ENCODE measurements at places on chromosomes 7 and 10.

DNA sequence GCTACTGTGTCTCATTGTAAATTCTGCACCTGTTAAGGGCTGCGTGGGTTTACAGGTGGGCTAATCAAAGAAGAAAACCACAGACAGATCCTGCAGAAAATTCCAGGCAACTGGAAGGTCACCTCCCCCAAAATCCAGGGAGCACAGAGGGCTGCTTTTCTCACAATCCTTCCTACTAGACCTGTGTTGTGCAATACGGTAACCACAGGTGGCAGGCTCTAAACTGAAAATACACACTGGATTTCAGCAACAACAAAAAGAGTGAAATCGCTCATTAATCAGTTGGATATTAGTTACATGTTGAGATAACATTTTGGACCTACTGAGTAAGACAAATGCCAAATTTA, 83.2 kb downstream of the SLC16A9 start:
- DNase-seq: no peak

DNA sequence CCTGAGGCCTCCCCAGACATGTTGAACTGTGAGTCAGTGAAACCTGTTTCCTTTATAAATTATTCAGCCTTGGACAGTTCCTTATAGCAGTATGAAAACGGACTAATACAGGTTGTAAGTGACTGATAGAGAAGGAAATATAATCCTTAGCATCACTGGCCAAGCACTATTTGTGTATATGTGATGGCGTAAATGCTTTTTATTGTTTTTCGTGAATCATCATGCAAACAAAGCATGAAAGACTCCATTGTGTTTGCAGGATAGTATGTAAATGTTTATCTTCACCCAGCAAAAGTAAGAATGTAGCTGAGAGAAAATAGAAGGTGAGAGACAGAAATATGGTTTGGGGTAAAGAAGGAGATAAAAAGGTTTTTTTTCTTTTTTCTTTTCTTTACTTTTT, 92.5 kb upstream of the LRGUK start:
- no peak for DNase-seq

DNA sequence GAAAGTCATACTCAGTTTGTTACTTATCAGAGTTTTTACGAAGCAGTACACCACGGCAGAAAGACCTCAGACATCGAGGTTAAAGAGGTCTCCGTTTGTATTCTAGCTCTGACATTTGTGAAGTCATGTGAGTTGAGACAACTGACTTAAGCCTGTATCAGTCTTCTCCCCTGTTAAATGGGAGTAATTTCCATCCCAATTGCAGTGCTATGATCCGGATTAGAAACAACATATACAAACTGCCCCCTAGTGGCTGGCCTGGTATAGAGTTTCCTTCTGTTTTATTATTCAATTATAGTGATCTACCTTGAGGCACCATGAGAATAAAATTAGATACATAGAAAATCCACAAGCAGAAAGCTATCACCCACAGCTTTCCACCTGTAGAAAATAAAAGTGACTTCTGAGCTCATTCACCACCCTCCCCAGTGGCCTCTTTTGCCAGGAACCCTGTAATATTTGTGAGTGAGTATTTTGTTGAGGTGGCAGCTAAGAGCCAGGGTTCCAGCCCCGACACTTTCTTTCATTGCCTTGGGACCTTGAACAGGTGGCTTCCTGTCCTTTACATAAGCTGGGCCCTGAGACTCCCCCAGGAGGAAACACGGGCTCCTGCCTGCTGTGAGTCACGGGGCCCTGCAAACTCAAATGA, 607.2 kb upstream of the MGMT start:
- no peak for DNase-seq

- DNase-seq: no peak
Observed at GRCh38 chr7:105980645-105981396, 17.8 kb downstream of the CDHR3 start.

- no peak for DNase-seq
Observed at GRCh38 chr7:117963264-117964197, 90.3 kb upstream of the CTTNBP2 start.

DNA sequence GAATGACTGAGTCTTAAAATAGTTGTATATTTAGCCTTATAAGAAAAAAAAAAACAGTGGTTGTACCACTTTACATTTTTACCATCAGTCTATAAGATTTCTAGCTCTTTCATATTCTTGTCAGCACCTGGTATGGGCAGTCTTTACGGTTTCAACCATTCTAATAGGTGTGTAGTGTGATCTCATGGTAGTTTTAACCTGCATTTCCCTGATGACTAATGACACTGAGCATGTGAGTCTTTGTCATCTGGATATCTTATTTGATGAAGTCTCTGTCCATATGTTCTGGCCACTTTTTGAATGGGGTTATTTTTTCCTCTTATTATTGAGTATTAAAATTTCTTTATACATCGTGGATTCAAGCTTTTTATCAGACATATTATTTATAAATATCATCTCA, 365.3 kb upstream of the IGFBP3 start:
- no peak for DNase-seq

DNA sequence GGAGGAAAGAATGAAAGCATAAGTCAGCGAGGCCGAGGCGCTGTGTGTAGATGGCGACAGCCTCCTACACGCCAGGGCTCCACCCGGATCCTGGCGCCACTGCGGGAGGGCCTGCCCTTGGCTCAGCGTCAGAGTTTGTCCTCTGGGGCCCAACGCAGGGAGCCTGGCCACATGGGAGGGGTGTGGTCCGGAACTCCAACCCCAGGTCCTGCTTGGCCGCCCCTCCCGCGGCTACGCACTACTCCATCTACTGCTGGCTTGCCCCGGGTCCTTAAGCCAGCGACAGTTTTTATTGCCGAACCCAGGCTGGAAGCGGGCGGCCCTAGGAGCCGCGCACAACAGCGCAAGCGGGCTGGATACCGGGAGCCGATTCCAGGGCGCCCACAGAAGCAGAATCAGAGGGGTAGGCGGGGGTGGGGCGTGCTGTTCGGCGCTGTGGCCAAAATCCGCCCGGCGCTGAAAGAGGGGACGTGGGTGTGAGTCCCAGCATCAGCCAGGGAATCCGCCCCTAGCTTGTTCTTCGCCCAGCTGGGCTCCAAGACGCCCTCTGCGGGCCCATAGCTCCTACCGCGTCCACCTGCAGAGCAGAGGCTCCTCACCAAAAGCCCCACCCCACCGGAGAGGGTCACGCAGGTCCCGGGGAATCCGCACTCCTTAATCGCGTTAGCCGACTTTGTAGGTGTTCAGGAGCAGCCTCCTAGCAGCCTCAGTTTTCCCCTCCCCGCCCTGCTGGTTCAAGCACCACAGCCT, 4.5 kb downstream of the KAZALD1 start:
- peak; percentile 38 for DNase-seq

DNA sequence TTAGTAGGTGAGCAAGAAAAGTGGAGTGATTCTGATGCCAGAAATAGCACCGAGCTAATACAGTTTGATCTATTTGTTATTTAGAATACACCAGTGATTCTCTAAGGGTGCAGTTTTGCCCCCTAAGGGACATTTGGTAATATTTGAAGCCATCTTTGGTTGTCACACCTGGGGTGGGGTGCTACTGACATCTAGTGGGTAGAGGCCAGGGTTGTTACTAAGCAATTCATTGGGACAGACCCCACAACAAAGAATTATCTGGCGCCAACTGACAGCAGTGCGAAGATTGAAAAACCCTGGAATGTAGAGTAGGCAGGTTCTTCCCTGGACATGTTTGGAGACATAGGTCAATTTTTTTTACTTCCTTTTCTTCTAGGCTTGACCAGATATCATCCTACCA, 14.6 kb downstream of the PALS2 start:
- DNase-seq: no peak

DNA sequence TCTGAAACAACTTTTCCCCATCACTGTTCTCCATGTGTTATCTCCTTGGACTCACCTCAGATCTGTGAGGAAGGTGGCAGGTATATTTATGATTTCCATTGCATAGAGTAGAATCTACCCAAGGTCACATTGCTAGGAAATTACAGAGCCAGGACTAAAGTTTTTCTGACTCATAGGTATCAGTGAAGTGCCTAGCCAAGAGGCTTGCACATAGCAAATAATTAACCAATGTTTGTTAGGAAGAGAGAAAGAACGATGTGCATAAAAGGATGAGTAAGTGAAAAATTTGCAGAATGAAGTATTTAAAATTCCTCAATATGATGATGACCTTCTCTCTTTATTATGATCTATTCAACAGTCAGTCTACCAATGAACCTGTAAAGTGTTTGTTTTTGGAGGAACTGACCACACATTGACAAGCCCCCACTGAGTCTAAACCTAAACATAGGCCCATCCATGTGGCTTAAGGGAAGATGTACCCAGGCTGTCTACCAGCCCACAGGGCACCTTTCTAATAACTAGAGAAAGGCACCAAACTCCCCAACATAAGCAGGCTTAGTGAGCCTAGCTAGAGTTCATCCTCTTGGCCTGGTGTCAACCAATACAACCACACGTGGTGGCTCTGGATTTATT, 252.9 kb upstream of the ZMIZ1 start:
- DNase-seq: no peak

GRCh38 chr10:128263891-128264688, 137.9 kb upstream of the MKI67 start:
- peak; percentile 66 for DNase-seq

DNA sequence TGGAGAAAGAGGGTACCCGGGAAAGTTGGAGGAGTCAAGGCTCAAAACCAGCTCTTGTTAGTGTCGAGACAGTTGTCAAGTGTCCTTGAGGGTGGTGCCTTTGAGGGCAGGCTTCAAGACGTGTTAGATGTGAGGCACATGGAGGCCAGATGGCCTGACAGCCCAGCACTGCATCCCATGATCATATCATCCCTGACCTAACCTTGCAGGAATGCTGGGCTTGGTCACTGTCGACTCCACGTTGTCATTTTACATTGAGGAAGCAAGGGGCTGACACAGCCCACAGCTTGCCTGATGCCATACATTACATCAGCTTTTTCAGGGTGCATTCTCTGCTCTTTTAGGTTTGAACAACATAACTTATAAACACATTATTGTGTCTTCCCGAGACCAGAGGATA, 114.1 kb downstream of the ABCA13 start:
- DNase-seq: no peak

Measured in Ammon's horn (tissue), 1 donor.